ENCODE measurements at places on chromosomes 6 and 20. TPM values are rescaled to one million over a fixed set of nuclear protein-coding genes. Genes with fewer than 3 reads are reported as not detected.

The BCKDHB gene
- total RNA-seq: 13.2 TPM

The ALDH8A1 gene
- total RNA-seq: 3.4 TPM

The PAK5 gene
- total RNA-seq: not detected

The PRPF6 gene
- 64.9 TPM for total RNA-seq

The LGSN gene
- total RNA-seq: not detected

The ZBTB24 gene
- 14.3 TPM for total RNA-seq

The INSM1 gene
- not detected for total RNA-seq

GRCh38 chr20:11001302-11001701, 327.5 kb upstream of the JAG1 start:
- no peak for DNase-seq

DNA sequence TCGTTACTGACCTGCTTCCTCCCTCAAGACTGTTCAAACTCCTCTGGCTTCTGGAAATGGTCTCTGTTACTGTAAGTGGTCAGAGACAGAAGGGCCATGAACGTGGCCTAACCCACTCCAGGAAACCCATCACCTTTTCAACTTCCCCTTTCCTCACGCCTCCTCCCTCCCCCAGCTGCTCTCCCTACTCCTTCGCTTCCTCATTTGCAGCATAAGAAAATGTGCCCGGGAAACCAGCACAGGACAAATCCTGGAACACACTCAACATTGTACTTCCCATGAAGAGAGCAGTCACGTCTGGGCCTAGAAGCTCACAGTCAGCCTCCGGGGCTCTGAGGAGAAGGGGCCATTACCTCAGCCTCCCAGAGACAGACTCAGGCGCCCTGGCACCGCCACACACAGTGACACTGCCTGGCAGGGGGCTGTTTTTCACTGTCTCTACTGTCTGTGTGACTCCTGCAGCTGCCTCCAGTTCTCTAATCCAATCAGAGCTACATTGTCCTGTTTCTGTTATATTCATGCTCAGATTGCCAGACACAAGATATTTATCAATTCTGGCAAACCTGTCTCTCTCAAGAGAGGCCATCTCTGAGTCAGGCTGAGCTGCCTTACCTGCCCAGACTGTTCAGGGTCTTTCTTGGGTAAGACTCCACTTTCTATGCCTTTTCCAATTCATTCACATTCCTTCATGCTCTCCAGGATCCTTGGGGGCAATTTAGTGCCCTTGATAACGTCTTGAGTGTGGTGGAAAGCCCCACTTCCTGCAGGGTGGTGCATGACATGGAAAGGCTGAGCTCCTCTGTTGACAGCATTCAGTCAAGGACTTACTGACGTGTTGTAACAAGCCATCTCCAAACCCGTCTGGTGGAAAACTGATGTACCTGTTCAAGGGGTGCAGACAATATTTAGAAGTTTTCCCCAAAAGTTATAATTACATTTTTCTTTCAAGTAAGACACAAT, 242.2 kb downstream of the HIVEP2 start:
- DNase-seq: no peak

- DNase-seq: no peak
Measured at GRCh38 chr6:41193171-41193734, 7.7 kb downstream of the TREML2 start.

- no peak for DNase-seq
Measured at GRCh38 chr6:127877231-127877630, 23.6 kb downstream of the THEMIS start.

GRCh38 chr6:54282186-54282585, 26.1 kb upstream of the TINAG start:
- DNase-seq: no peak

DNA sequence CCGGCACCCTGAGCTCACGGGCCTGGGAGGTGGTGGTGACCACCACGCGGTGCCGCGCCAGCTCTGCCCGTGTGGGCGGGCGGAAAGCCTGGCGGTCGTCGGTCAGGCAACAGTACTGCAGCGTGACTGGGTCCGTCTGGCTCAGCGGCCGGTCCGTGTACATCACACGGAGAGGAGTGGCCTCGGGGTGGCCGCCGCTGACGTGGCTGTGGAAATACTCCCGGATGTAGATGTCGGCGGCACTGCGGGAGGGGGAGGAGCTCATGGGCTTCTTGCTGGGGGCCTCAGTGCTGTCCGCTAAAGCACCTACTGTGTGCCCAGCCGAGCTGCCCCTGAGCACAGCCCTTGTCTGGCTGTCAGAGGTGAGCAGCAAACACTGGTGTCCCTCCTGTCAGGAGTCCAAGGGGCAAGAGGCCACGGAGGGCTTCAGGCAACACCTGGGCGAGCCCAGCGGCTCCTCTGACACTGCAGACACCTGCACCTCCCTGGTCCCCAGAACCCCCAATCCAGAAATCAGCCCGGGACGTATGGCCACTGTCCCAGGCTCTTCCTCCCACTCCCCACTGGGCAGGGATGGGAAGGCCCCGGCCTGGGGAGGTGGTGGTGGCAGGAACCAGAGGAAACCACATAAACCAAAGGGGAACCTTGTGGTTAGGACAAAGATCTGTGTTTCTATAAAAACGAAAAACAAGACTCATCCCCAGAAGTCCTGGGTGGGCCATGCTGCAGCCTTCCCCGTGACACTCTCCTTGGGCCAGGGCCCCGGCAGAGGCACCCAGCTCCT, 6.5 kb downstream of the HELZ2 start:
- peak; percentile 23 for DNase-seq

- DNase-seq: no peak
Measured at GRCh38 chr20:55095745-55096400, 620.5 kb downstream of the DOK5 start.

GRCh38 chr20:43550456-43550855, 8.4 kb upstream of the SGK2 start:
- no peak for DNase-seq

- no peak for DNase-seq
Measured at GRCh38 chr20:16174311-16174710, 398.9 kb downstream of the KIF16B start.

DNA sequence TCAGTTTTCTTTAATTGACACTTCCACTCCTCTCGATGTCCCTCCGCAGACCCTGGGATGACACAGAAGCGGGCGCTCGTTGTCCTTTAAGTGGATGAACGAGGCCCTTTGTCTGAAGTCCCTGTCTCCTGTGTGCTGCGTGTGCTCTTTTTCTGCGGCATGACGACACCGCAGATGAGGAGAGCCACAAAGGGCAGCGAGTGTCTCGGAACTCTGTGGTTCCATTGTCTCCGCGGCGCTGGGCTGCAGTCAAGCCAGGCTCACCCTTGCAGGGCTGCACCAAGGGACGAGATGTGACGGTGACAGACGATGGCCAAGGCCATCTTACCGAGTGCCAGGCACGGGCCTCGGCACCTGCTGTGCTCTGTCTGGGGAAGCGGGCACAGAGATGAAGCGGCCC, 10.6 kb downstream of the PRR18 start:
- DNase-seq: no peak

GRCh38 chr6:124054034-124054433, 250.4 kb downstream of the NKAIN2 start:
- no peak for DNase-seq

DNA sequence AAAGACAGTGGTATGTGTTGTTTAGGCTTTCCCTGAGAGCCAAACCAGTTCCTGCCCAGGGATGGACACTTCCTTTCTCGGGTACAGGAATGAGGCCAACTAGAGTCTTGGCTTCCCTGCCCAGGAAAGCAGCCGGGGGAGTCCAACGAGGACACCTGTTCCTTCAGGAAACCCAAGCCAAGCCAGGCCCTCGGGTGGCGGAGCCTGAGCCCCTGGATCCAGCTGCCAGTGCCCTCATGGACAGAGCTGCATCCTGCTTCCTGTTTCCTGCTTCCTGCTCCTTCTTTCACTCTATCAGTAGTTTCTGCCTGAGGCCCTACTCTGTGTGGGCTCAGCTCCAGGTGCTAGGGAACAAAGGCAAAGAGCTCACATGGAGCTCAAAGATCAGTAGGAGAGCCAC, 7.9 kb upstream of the SIRPA start:
- DNase-seq: no peak

GRCh38 chr6:89862698-89863097, 31.6 kb upstream of the GJA10 start:
- DNase-seq: no peak

DNA sequence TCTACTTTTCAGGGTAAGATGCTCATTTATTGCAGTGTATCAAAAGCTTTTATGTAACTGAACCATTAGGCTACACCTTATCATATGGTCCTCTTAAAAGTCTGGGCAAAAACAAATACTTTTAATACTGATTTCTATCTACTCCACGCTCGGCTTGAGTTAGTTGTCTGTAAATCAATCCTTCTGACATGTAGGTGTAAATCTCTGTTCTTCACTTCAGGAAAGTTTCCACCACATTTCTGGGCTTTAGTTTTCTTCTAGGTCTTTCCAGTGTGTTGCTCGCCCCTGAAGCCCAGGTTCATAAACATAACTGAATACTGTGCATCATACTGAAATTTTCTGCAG, 89.2 kb upstream of the RNF217 start:
- DNase-seq: no peak

DNA sequence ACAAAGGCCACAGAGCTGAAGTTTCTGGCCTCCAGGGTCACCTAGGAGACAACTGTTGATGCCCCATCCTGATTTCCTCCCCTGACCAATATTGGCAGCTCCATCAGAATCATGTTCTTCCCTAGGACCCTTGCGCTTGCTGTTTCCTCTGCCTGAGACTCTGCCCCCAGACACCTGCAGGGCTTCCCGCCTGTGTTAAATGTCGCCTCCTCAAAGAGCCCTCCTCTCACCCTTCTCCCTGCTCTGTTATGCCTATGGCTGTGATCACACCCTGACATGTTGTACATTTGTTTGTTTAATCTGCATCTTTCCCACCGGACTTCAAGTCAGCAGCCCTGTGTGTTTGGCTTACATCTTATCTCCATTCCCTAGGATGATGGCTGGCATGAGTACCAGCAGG, 30.1 kb downstream of the DLGAP4 start:
- no peak for DNase-seq

DNA sequence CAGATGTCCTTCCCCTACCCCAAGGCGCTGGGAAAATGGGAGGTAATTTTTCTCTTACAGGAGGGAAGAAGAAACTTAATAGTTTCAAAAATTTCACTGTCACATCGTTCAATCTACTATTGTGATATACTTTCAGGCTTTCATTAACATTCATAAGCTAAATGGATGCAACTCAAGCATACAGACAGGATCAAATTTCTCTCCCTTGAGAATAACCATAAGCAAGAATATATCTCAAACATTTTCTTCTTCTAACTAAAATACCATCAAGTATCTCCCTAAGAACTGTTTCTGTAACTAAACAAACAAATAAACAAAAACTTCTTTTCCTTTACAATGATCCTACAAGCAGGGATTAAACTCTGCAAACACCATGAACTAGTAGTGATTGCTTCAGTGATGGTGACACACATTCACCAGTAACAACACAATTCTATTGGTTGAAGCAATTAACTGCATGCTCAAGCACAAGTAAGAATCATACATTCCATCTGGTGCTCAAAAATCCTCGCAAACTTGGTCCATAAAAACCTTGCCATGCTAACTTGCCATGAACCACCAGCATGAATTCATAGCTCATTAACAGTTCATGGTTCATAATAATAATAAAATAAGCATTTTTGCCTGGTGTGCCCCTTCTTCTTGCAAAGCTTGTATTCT, 183.8 kb downstream of the PTPRK start:
- no peak for DNase-seq

GRCh38 chr6:44255871-44256774, 1.2 kb downstream of the SLC35B2 start:
- no peak for DNase-seq

DNA sequence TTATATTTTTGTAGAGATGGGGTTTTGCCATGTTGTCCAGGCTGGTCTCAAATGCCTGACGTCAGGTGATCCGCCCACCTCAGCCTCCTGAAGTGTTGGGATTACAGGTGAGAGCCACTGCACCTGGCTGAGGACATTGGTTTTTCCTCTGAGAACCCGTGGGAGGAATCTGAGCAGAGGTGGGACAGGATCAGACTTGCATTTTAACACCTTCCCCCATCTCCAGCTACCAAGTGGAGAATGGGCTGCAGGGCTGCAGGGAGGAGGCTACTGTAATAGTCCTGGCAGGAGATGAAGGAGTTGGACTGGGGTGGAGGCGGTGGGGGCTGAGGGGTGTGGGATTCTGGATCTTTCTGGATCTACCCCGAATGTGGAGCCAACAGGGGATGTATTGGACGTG, 24.5 kb downstream of the FAM110A start:
- DNase-seq: no peak

DNA sequence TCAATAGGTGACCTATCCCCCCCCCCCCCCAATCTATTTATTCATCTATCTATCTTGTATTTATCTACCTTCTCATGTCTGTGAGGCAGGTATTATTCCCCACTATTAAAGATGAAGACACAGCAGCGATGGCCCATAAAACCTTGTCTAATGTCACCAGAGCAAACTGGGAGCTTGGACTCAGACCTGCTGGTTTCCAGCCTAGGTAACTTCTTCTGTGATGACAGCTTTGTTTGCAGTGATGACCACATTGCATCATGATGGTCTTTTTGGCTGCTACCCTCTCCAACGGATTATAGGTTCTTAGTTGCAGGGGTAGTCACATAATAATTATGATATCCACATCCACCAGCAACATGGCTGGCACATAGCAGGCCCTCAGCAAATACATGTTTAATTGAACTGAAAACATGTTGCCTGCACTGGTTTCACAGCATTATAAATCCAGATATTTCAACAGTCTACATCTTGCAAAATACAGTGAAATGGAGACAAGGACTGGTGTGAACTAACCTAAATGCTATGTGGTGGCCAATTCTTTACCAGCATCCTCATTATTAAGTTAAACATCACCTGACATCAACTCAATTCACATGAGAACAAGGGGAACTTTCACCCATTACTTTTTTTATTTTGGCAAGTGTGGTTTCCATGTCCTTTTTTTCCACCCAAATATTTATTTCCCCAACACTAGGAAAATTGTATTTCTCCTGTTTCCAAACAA, 712.5 kb upstream of the NRSN1 start:
- DNase-seq: no peak

DNA sequence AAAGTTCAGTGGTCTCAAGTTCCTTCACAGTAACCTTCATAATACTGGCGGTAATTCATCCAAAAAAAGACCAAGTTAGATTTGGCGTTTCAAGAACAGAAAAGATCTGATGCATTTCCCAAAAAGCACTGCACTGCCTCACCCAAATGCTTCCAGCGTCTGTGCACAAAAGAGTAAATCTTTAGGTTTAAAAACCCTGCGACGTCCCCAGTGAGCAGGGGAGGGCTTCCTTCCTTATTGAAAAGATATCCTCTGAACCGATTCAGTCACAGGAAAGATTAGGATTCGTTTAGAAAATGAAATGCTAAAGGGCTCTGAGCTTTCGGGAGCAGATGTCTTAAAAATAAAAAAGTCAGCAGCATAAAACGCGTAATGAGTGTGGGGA, 654 bp downstream of the TBC1D7 start:
- DNase-seq: no peak

- DNase-seq: no peak
Measured at GRCh38 chr6:3230256-3230882, 2.9 kb upstream of the TUBB2B start.

GRCh38 chr6:28395918-28396317, 3.6 kb downstream of the ZSCAN12 start:
- DNase-seq: no peak

Data from T-helper 17 cell (primary cell).